ENCODE measurements at places on chromosomes 11 and 22.

- no peak for DNase-seq
Measured at GRCh38 chr11:113880971-113881370, 5.6 kb upstream of the USP28 start.

GRCh38 chr11:68116974-68117373 is 4.2 kb downstream of the CHKA start:
- DNase-seq = no peak

DNA sequence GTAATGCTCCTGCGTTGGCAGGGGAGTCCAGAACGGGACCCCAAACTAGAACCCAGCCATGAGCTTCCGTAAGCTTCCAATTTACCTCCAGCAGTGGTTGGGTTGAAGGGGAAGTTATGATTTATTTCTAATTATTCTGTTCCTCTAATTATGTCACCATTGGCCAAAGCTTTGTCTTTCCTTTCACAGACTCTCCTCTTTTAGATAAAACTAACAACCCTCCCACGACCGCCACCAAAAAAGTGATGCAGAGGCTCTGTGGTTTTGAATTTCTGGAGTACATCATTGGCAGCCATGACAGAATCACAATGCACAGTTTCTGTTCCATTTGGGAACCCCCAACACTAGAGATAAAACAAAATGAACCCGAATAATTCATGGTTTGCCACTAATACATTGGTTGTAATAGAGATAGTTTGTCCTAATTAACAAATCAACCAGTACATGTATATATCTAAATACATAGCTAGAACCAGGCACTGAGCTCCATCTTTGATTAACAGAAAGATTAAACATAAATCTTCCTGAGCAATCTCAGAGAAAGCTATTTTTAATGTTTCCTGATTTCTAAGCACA is 64.3 kb downstream of the ETS1 start:
- peak; percentile 77 for DNase-seq

DNA sequence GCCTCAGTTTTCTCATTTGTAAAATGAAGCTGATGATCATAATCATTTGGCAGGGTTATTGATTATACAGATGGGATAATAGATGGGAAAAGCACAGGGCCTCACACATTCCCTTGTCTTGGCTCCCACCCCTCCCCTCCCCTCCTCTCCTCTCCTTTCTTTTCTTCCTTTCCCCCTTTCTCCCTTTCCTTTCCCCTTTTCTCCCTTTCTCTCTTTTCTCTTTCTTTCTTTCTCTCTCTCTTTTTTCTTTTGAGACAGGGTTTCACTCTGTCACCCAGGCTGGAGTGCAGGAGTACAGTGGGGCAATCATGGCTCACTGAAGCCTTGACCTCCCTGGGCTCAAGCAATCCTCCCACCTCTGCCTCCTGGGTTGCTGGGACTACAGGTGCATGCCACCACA is 161.0 kb upstream of the NARS2 start:
- DNase-seq = no peak

GRCh38 chr11:114796954-114797721 is 118.8 kb downstream of the NXPE2 start:
- DNase-seq = no peak

DNA sequence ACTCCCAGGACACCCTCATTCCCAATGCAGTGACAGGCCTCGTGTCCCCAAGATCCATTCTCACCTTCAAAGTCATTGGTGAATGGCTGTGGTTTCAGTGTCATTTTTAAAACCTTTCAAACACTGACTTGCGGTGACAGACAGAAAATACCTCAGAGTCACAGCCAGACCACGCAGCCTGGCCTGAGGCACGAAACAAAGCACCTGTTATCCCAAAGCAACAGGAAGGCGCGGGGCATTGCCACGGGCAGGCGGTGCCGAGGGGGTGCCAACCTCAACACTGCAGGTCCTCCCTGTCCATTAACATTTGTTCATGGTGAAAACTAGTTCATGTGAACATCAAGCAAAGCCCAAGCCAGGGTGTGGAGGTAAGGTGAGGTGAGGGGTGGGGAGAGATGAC is 38.2 kb downstream of the RPUSD4 start:
- DNase-seq = no peak

GRCh38 chr22:20430101-20430719 is 7.4 kb downstream of the SCARF2 start:
- DNase-seq = no peak

DNA sequence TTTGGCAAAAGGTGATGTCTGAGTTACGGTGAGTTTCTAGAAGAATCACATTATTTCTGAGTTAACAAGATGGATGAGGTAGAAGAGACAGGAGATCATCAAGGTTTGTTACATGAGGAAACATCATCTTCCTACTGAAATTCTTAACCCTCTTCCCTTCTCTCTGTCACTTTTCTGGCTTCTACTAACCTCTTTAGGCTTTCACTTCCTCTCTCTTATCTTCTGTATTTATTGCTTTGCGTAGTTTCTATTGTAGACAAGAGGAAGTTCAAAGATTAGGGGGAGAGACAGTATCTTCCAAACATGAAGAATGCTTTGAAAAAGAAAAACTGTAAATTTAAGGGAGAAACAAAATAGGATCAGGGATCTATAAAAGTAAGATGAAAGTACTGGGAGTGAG is 75.4 kb downstream of the TRPC6 start:
- no peak for DNase-seq

DNA sequence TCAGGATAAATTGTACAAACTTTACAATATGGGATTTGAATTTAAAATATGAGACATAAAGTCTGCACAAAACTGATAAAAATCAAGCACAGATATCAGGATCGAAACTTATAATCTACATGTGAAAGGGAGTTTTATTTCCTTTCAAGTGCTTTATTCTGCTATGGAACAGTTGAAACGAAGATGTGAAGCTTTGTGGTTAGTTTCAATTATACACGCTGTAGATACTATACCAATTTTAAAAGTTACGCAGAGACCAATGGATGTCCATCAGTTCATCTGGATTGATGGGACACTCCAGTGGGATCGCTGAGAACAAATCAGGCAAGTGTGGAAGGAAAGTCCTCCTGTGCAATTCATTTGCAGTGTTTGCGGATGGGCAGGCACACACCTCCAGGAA is 34.5 kb upstream of the CAT start:
- DNase-seq = no peak

GRCh38 chr11:106986261-106986660 is 32.0 kb downstream of the GUCY1A2 start:
- DNase-seq = no peak

- peak; percentile 60 for DNase-seq
Measured at GRCh38 chr11:1546536-1547466, 25.3 kb downstream of the DUSP8 start.

- no peak for DNase-seq
Measured at GRCh38 chr11:64851831-64852351, 7.4 kb upstream of the CDC42BPG start.

GRCh38 chr11:14669958-14670357 is 26.4 kb downstream of the PDE3B start:
- DNase-seq = no peak

GRCh38 chr11:112841729-112842128 is 119.5 kb upstream of the NCAM1 start:
- DNase-seq = no peak

DNA sequence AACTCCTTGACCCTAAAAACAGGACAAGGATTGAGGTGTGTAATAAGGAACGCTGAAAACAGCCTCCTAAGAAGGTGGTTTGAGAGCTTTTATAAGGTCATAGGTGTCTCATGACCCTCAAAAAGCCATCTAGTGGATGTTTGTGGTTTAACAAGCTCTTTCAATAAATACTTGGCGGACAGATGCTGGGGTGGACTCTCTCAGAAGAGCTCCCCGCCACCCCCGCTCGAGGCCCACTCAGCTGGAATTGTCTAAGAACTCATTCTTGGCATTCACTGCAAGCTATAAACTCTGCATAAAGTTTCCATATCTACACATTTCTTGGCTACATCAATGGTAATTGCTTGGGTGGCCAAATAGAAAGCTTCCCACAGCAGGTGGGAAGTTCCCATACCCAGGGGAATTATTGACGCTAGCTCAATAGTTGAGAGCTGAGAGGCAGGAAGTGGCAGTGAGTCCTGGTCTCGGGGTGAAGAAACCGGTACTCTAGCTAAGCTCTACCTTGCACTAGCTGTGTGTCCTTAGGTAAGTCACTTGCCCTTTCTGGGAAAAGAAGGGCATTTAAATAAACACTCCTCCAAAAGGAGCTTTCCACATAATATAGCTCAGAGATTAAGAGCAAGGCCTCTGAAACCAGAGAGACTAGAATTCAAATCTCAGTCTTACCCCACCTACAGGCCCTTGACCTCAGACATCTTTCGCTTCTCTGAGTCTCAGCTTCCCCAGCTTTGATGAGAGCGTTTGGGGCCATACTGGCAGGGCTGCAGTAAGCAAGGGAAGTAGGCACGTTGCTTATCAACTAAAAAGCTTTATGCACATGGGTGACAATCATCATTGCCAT is 6.4 kb downstream of the MS4A15 start:
- peak; percentile 42 for DNase-seq

- DNase-seq = no peak
Measured at GRCh38 chr11:71495286-71496230, 31.5 kb upstream of the KRTAP5-7 start.

DNA sequence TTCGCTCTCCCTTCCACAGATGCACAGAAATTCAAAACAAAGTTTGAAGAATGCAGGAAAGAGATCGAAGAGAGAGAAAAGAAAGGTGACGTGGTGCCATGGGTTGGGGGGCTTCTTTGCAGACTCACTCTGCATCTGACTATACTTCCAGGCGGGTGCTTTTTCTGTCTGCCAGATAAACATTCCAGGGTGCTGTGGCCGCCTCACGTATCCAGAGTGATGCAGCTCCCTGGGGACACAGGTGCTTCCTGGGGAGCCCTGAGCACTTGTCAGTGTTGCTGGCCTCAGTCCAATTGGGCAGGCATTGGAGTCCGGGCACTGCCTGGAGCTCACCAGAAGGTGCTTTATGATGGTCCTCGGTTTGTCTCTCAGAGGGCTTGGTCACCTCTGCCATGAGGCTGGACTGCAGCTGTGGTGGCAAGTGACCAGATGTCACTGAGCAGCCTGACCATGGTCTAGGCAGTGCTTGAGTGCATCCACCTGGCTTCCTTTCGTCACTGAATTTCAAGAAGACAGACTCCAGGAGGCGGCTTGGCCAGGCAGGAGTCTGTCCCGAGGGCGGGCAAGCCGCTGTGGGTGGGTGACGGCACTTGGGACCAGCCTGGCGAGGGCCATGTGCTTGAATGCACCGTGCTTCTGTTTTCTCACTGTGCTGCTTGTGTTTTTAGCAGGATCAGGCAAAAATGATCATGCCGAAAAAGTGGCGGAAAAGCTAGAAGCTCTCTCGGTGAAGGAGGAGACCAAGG is 5.1 kb upstream of the ZDHHC8 start:
- DNase-seq = no peak

- no peak for DNase-seq
Measured at GRCh38 chr11:75813124-75813523, 1.9 kb upstream of the UVRAG start.
